ENCODE measurements at places on chromosomes 5 and 9.

GRCh38 chr9:75239176-75239575, 150.9 kb downstream of the OSTF1 start:
- no peak for DNase-seq

DNA sequence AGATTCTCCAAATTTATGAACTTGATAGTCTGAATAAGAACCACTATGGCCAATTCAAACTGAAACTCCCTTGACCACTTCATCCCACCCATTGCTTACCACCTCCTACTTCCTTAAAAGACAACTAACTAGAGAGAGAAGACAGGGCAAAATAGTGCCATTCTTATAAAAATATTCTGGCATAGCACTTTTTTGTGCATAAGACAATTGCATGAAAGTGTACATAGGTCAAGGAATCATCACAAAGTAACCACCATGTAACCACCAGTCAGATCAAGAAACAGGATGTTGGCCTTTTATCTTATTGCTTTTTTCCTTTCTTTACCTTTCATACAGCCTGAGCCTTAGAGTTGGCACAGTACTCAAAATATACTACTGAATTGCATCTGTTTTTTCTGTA, 8.1 kb upstream of the ARSB start:
- no peak for DNase-seq

GRCh38 chr5:56202483-56202882, 30.6 kb downstream of the ANKRD55 start:
- DNase-seq, result no peak

GRCh38 chr5:81417052-81417451, 23.1 kb upstream of the ACOT12 start:
- DNase-seq, result no peak

- no peak for DNase-seq
Observed at GRCh38 chr5:167710444-167711073, 580.9 kb upstream of the WWC1 start.

GRCh38 chr5:175460126-175460525, 16.1 kb upstream of the DRD1 start:
- DNase-seq, result no peak

- no peak for DNase-seq
Observed at GRCh38 chr5:134075102-134075501, 39.4 kb upstream of the TCF7 start.

GRCh38 chr5:57166276-57166675, 7.6 kb upstream of the GPBP1 start:
- no peak for DNase-seq

DNA sequence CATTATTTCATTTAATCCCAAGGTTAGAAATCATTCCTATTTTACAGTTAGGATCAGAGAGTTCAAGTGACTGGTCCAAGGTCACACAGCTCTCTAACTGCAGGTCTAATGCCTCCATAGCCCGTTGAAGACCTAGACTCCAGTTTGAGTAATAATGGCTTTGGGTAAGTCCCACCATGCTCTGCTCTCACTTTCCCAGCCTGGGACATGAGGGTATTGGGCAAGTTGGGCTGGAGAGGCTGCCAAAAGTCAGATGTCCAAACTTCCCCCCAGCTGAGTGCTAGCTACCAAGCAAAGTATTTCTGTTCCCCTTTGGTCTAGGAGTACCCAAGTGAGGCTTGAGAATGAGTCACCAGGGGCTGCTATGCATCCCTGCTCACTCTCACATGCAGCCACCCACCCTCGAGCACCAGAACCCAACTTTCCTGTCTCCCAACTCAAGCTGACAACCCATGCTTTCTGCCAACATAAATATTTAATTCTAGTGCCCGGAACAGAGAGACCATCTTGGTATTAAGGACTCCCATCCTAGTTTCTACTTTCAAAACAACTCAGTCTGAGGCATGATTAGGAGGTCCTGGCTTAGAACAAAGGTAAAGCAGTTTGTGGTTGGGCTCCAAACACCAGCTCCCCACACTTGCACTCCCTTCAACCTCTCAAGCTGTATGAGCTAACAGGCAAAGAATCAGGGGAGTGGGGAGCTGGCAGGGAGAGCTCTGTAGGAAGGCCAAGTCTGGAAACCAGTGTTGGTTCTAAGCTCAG, 236.5 kb upstream of the TRIM32 start:
- DNase-seq, result no peak

DNA sequence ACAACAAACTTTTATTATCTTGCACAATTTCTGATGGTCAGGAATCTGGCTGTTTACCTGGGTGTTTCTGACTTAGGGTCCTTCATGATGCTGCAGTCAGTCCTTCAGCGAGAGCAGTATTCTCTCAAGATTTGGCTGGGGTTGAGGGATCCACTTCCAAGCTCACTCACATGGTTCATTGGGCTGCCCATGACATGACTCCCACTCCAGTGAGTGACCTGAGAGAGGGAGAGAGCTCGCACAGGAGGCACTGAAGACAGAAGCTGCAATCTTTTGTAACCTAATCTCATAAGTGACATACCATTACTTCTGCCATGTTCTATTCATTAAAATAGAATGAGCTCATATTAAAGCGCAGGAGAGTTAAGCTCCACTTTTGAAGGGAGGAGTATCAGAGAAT, 212.6 kb downstream of the SPATA31D1 start:
- DNase-seq, result no peak

DNA sequence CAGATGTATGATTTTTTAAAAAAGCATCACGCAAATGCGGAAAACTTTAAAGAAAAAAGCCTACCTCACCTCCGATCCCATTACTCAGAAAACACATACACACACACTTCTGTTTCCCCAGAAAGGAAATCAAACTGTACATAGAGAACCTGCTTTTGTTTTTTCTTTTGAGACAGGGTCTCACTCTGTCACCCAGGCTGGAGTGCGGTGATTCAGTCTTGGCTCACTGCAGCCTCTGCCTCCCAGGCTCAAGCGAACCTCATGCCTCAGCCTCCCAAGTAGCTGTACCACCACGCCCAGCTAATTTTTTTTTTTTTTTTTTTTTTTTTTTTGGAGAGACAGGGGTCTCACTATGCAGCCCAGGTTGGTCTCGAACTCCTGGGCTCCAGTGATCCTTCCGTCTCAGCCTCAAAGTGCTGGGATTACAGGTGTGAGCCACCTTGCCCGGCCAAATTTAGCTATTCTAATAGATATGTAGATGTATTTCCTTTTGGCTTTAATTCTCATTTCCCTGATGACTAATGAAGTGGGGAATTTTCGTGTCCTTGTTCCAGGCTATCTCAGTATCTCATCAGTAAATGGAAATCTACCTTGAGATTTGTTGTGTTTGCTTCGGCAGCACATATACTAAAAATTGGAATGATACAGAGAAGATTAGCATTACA, 25.7 kb upstream of the EEIG1 start:
- DNase-seq, result no peak

GRCh38 chr5:151202381-151203139, 21.3 kb downstream of the CCDC69 start:
- no peak for DNase-seq

DNA sequence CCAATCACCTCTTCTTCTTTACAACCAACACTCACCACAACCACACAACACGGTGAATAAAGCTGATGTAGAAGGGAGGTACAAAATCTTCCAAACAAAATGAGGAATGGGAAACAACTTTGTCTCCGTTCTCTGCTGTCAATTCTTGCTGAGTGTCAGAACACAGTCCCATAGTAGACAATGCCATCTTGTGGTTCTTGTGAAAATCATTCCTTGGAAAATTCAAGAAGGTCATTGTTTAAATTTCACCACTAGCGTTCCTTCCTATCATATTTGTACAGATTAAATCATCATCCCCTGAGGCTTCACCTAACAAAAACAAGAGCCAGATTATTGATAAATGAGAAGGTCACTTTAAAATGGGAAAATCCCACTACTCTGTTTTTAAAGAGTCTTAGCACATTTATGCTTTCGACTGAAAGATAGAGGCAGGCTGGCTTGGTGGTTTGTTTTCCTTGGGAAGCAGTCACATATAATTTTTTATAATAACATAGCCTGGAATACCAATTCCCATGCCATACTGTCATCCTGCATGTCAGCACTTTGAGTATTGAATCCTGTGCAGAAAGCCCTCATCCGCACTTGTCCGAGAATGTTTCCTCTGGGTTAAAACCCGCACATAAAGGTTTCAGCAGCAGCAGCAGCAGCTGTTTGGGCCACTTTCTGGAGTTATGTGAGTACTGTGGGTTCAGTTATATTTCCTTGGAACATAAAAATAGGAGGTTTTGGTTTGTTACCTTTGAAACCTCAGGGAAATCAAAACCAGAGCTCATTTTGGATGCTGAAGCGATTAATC, 395.0 kb upstream of the SMARCA2 start:
- peak; percentile 22 for DNase-seq

DNA sequence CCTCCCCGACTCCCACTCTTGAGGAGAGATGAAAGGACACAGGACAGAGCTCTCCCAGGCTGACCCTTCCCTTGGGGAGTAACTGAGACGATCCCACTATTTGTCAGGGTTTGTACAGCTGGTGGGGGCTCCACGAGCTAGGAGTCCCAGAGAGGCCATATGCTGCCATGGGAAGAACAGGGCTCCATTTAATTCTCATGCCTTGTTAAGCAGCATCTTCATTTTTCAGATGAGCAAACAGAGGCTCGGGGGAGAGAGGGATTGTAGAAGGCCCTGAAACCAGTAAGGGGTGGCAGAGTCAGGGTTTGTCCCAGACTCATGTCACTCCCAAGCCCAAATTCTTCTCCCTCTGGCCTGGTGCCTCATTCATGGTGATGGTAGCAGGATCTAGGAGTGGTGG, 176.4 kb downstream of the NSG2 start:
- no peak for DNase-seq

GRCh38 chr9:123508048-123508447, 152.1 kb downstream of the CRB2 start:
- DNase-seq, result no peak

- no peak for DNase-seq
Observed at GRCh38 chr5:123795688-123796087, 283.7 kb downstream of the CSNK1G3 start.

DNA sequence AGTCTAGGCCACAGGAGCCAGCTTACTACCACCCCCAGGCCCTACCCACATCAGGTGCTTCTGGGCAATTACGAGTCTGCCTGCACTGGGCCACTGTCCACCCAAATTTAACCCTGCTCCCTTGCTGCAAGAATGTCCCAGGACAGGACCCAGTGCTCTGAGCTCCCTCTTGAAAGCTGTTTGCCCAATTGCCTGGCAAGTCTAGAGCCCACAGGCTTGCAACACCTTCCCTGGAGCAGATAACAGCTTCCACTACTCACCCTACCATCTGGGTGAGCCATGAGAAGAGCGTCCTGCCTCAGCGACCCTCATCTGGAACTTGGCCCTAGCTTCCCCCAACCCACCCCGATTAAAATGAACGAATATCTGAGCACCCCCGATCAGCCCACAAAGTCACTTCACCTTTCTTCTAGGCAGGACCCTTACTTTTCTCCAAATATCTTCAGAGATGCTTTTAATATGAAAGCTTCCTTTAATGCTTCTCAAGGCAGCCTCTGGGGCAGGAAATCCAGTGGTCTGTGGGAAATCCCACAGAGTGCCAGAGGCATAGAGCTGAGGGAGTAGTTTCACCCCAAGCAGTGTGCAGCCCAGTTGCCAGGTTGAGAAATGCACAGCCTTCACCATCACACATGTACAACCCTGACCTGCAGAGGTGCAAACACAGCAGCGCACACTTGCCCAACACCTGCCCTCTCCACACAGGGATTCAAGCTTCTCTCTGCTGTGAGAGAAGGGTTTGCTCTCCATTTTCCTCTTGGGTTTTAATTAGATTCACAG, 10.6 kb downstream of the ACSL6 start:
- DNase-seq, result no peak

DNA sequence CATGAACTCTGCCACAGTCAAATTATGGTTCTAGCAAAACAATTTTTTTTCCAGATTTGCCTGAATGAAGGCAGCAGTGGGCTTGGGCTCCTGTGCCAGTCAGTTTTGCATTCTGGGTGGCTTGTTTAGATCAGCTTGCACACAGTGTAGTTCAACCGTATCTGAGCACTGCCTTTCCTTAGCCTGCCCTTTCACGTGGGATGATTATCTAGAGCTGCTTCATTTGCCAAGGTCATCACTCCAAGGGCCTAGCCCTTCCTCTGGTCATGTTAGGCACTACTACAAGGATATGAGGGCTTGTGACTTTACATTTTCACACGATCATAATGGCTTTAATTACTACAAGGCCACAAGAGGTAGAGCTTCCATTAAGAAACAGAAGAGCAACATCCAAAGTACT, 150.6 kb upstream of the EFNA5 start:
- DNase-seq, result no peak

DNA sequence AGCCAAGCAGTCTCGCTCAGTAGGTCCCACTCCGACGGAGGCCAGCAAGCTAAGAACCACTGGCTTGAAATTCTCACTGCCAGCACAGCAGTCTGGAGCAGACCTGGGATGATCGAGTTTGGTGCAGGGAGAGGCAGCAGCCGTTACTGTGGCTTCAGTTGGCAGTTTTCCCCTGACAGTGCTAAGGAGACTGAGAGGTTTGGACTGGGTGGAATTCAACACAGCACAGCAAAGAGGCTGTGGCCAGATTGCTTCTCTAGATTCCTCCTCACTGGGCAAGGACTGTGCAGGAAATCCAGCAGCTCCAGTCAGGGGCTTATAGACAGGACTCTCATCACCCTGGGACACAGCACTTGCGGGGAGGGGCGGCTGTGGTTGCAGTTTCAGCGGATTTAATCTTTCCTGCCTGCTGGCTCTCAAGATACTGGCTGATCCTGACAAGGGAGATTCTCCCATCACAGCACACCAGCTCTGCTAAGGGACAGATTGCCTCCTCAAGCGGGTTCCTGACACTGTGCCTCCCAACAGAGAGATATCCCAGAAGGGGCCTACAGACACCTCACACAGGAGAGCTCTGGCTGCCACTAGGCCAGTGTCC, 122.1 kb downstream of the YIPF5 start:
- DNase-seq, result no peak

GRCh38 chr9:14344053-14344524, 30.1 kb upstream of the NFIB start:
- no peak for DNase-seq

- DNase-seq, result no peak
Observed at GRCh38 chr5:90267646-90268045, 141.9 kb downstream of the CETN3 start.

DNA sequence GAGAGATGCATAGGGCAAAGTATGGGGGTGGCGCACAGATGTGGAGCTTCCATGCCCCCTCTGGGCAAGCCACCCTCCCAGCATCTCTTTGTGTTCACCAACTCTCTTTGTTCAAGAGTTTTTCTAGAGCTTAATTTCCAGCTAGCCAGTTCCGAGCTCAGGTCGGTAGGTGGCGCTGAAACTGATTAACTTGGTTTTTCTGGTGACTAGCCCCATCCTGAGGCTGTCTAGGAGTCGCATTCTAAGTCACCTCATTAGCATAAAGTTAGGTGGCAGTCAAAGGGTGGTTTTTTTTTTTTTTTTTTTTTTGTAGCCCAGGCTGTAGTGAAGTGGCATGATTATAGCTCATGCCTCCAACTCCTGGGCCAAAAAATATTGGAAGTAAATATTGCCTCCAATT, 476.4 kb downstream of the KDM4C start:
- DNase-seq, result peak; percentile 61

Data from iPS-NIHi11 (cell line).